Vagina (tissue), 2 donors: ENCODE measurements at places on chromosomes 16 and 17.

DNA sequence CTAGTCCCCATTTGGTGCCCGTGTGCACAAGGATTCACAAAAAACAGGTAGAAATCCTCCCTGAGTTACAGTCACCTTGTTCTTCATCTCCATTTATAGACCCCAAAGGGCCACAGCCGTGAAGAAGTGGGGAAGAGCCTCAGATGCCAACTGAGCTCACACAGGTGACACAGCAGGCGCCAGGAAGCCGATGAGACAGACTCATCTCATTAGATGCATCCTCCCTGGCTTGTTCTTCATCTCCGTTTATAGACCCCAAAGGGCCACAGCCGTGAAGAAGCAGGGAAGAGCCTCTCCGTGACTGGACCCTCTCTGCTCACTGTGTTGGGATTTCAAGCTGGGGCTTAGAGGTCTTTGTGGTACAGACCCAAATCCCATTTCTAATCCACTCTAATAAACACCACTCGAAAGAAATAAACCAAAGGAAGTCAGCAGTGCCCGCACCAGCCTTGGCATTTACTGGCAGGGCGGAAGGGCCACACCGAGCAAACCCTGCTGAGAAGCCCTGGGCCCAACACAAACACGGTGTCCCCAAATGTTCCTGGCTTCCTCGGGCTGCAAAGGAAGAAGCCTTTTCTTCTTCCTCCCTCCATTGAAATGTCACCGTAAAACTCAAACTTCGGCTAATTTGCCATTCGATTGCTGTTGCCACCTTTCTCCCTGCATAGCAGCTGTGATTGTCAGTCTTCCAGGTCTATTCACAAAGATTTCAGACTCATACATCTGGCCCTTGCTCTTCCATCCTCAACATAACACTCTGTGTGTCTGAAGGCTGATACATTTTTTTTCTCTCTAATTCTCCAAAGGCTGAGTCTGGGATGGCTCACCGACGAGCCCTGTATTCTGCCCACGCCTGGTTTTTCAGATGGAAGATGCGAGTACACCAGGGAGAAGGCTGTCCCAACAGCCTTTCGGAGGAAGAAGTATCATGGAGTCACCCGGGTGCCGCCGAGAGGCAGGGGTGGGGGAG is 44.9 kb upstream of the DOC2B start:
- DNase-seq, result no peak

GRCh38 chr17:2892305-2892971 is 96.2 kb downstream of the RAP1GAP2 start:
- DNase-seq, result no peak

- DNase-seq, result no peak
Measured at GRCh38 chr16:29700253-29700987, 21.4 kb downstream of the QPRT start.

GRCh38 chr17:18108401-18109312 is at the start of gene MYO15A:
Gene MYO15A (plus strand): TSS chr17:18108756. CDS start chr17:18118801, 10,045 bp downstream.
- DNase-seq, result no peak

DNA sequence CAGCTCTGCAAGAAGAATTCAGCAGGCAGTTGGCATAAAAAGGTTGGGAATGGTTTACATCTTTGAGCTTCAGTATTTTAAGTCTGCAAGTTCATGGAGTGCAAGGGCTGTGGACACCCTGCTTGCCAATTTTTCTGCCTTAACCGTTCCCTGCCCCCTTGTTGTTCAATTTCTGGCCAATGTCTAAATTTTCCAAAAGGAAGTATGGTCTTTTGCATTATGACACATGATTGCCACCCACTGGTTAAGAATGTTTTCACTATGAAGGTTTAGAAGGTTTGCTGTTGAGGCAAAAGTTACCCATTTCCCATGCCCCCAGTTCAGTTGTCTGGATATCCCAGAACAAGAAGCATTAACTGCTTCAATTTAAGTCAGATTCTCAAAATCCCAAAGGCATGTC is 441.9 kb downstream of the CDH13 start:
- DNase-seq, result no peak
